ENCODE measurements at places on chromosomes 16 and 17.

- no peak for DNase-seq
Measured at GRCh38 chr17:35612924-35613521, 25.9 kb downstream of the AP2B1 start.

GRCh38 chr16:78502812-78503350 is 403.4 kb downstream of the WWOX start:
- no peak for DNase-seq

- DNase-seq = no peak
Measured at GRCh38 chr16:58467905-58468304, 32.0 kb upstream of the NDRG4 start.

GRCh38 chr16:83954577-83955016 is 1.6 kb downstream of the OSGIN1 start:
- no peak for DNase-seq

GRCh38 chr16:3460121-3460520 is 16.6 kb downstream of the NAA60 start:
- DNase-seq = no peak

- DNase-seq = no peak
Measured at GRCh38 chr17:32528825-32529224, 42.0 kb downstream of the CDK5R1 start.

DNA sequence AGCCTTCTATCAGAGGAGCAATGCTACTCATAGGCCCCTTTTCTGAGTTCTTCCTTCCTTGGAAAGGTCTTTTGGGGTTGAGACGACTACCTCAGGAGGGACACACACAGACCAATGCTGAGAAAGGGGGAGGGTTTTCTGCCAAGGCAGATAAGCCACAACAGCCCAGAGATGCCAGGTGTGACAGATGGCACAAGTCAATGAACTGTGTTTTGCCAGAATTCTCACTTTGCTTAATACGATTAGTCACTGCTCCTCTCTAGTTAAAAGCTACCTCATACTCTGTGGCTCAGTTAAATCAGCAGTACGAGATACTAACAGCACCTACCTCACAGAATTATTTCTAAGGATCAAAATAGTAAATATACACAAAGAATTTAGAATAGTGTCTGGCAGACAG is 8.0 kb downstream of the BRD7 start:
- DNase-seq = no peak

DNA sequence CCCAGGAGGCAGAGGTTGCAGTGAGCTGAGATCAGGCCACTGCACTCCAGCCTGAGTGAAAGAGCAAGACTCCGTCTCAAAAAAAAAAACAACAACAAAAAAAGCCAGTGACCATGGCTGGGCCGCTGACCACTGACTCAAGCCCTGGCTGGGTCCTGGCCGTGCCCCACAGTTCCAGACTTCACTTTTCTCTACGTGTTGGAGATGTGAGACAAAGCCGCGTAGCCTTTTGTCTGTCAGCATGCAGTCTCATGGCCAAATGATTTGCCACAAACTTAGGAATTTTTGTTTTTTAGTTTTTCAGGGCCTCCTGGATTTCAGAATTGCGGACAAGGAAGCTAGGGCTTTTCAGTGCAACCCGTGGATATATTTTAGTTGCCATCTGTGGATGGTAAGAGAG is 89.3 kb upstream of the CIBAR2 start:
- DNase-seq = no peak

DNA sequence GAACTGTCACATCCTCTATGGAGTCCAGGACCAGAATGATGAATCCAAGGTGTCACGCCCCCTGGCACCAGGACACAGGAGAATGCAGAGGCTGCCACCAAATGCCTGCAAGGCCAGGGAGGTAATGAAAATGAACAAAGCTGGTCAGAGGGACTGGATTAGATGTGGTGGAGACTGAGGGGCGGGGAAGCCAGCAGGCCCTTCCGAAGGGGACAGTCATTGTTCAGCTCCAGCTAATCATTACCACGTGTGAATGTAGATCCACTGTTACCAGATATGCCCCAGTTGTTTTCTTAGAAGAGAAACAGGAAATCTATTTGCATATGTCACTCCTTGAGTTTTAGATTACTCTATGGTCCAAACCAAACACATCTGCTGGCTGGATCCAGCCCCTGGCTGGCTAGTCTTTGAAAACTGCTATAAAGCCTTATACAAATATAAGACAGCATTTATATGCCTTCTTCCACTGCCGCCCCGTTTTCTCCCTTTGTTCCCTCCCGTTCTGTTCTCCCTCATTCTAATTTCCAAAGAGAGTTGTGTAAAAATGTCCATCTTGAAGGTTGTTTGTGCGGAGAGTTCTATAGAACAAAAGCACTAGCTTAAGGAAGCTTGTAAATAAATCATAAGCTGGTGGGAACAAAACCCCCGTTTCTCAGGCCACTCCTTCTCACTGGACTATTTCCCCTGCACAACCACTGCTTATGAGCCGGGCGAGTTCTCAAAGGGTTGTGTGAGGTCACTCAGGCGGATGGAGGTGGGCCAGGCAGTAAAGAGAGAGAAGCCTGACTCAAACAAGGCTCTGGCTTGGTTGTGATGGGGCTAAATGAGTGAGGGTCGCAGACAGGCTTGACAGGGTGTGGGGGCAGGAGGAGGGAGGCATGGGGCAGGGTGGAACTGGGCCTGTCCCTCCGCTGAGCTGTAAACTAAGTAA is 14.2 kb downstream of the CRYM start:
- DNase-seq = no peak

GRCh38 chr17:55870044-55870443 is 119.2 kb downstream of the PCTP start:
- DNase-seq = no peak

DNA sequence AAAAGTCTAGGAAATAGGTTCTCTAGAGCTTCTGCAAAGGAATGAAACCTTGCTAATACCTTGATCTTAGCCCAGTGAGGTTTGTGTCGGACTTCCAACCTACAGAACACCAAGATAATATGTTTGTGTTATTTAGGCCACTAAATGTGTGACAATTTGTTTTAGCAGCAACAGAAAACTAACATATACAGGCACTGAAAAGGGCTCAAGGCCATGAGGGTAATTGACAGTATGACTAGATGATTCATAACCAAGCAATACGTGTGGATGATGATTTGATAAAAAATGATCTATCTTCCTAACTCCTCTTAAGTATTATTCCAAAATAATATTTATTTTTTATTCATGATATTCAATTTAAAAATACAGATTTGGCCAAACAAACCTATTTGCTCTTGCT is 27.7 kb upstream of the MED13 start:
- DNase-seq = no peak

GRCh38 chr17:11240841-11241610 is at the start of gene SHISA6:
TSS of gene SHISA6 (plus strand) at chr17:11241213.
- no peak for DNase-seq

DNA sequence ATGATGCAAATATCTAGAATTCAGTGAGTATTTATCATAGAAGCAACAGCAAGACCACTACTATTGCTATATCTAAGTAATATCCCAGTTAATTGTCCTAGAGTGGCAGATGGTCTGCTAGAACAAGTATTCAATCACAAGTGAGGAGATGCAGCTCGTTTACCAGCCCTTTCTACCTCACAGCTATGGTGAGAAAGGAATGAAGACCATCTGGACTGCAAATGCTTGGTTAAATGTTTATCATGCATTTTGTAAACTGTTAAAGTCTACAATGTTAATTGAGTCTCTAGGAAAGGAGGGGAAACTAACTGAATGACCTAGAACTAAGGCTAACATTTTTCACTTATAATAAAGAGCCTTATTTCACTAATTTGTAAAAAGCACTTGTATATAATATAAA is 52.5 kb downstream of the CNOT1 start:
- DNase-seq = no peak

DNA sequence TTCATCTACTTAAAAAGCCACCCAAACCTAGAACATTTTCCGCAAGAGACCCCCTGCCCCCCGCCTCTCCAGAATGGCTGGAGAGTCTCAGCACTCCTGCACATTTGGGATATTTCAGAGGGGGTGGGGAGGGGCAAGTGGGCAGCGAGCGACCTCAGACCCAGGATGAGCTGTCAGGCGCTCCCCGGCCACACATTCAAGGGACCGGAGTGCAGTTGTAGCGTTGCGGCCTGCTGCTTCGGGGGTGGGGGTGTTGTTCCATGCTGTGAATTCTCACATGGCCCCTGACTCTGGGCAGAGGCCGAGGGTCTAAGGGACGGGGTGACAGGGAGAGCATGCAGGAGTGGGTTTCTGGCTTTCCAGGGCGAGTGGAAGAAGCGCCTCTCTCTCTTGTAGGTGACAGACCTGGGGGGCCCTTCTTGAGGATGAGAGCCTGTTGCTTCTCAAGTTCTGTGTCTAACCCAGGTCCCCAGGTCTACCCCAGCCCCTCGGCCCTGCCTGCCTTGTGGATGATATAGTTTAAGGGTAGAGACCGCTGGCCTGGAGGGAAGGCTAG is 231.2 kb downstream of the SEC14L1 start:
- no peak for DNase-seq

DNA sequence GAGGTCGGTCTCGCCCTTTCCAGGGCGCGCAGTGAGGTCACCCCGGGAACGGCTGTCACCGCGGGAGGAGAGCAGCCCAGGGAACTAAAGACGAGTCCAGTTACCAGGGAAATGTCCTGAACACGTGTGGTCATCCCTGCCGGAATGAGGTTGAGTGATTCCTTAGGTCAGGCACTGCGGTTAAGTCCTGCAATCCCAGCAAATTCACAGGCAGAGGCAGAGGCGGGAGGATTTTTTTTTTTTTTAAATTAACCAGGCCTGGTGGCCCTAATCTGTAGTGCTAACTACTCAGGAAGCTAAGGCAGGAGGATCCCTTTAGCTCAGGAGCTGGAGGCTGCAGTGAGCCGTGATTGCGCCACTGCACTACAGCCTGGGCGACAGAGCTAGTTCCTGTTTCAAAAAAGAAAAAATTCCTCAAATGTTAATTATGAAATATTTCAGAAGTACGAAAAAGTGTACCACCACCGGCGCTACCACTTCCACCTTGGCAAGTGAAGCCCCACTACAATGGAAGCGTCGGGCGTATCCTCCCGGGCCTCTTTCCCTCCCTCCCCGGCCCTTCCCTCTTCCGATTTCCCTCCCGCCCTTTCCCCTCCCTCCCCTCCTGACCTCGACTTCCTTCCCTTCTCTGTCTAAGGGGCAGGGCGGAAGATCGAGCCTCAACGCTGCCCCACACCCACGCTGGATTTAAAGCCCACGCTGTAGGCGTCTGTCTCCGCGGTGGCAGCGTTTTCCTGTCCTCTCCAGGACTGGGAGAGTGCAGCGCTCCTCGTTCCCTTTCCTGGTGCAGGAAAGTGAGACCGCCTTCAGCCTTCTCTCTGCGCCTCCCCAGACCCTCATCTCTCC is 27.3 kb downstream of the SLFN11 start:
- DNase-seq = peak; percentile 7

DNA sequence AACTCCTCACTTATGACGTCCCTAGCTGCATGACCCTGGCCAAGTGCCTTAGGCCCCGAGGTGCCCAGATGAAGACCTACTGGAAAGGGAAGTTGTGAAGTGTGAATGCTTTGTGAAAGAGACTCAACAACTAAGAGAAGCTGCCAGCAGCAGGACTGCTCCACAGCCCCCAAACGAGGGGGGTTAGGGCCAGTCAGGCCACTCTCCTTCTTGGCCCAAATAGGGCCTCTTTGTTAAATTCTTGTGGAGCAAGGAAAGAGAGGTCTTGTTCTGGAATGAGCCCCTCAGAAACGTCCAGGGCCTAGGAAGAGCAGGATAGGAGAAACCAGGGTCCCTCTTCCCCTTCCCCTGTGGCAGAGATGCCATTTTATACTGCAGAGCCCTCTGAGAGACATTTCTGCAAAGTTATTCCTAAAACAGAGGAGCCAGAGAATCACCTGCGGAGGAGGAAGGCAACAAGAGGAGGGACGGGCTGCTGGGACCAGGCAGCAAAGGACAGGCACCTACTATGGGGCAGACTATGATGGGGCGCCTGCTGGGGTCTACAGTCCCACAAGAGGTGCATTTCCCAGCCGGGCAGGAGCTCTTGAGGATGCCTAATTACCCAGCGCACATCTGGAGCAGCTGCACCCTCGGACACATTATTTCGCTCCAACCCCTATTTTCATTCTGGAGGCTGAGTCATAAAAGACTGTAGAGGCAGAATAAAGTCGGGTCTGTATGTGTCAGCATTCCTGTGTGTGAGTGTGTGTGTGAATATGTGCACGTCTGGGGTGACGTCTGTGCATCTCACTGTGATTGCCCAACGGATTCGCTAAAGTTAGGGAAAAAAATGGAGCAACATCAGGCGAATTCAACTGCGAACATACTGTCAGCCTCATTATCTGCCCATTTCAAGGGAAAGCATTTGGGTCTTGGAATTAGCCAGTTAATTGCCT is 11.4 kb upstream of the HOXB9 start:
- DNase-seq = no peak

DNA sequence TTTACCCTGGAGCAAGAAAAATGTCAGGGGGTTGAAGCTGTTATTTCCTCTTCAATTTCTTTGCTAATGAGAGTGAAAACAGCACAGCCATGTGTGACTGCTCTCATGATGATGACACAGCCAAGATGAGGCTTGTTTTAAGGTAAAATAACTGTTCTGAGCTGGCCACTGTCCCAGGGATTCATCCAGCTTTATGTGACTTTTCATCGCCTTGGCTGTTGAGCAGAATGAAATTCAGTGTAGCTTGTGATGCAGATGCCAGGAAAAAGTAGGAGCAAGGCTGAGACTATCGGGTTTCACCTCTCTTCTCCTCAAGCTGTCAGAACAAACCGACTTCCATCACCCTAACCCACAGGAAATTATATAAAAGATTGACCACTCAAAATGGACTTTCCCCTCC is 361.8 kb upstream of the CDH5 start:
- DNase-seq = no peak

DNA sequence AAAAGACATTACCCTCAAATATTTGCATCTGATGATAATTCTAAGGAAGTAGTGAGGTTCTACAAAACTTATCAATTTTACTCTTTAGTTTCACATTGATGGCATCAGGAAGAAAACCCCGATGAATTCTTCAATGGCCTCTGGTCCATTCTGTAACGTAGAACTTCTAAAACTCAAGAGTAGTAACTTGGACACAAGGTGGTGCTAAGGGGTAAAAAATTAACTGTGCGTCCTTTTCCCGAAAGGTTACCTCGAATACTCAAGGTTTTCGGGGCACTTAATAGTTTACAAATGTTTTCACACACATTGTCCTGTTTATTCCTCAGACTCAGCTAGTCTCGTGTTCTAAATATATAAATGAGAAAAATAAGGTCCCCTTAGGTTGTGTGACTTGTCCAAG is 517.3 kb upstream of the ZFHX3 start:
- DNase-seq = no peak

DNA sequence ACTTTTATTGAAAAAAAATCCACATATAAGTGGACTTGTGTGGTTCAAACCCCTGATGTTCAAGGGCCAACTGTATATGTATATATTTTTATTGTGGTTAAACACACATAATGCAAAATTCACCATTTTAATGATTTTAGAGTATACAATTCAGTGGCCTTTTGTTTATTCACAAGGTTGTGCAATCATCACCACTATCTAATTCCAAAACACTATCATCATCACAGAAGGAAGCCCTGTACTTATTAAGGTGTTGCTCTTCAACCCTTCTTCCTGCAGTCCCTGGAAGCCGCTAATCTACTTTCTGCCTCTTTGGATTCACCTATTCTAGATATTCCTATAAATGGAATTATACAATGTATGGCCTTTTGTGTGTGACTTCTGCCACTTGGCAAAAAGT is 23.0 kb downstream of the MAP2K6 start:
- no peak for DNase-seq

- no peak for DNase-seq
Measured at GRCh38 chr16:83021045-83021444, 394.3 kb downstream of the CDH13 start.
